ENCODE measurements at places on chromosomes 2 and 18.

DNA sequence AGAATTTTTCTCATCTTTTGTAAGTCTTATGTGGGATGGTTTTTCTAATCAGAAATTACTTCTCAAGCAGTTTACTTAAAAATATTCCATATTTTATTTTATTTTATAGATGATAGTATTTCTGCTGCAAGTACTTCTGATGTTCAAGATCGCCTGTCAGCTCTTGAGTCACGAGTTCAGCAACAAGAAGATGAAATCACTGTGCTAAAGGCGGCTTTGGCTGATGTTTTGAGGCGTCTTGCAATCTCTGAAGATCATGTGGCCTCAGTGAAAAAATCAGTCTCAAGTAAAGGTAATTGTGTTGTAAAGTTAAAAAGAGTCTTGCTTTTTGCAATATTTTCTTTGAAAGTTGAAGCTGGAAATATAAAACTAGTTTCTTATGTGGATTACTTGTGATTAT is 76.2 kb downstream of the EML4 start:
- H3K27ac ChIP-seq = no peak overlapping the region
- H3K4me1 ChIP-seq = peaks cover 44% of the 10 kb centered on the region
- H3K36me3 ChIP-seq = peaks cover 18% of the 10 kb centered on the region
- no peak for DNase-seq
- H3K4me3 ChIP-seq = no peak overlapping the region

- peaks cover 44% of the 10 kb centered on the region for H3K36me3 ChIP-seq
- H3K4me1 ChIP-seq = peaks cover 11% of the 10 kb centered on the region
- no peak overlapping the region for H3K4me3 ChIP-seq
- DNase-seq = no peak
- H3K27ac ChIP-seq = no peak overlapping the region
- H3K27me3 ChIP-seq = no peaks in the 10 kb centered on the region
Observed at GRCh38 chr2:15253835-15254286, 307.3 kb downstream of the NBAS start.

DNA sequence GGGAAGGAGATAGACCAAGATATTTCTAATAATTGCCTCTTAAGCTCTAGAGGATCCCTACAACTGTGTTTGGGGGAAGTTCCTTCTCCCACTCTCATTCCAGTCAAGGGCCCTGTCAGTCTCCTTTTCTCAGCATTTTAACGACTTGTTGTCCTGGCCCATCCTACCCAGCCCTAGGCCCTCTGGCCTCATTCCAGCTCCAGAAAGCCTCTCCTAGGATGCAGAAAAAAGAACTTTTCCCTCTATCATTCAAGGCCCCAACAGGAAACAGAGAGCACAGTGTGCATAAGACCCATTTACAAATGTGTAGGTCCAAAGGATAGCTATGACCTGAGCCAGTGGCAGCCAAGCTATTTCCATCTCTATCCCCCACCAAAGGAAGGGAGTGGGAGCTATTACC is 14.0 kb downstream of the PKDCC start:
- no peaks in the 10 kb centered on the region for H3K4me1 ChIP-seq
- DNase-seq = no peak
- no peak overlapping the region for H3K27ac ChIP-seq
- no peak overlapping the region for H3K4me3 ChIP-seq
- H3K27me3 ChIP-seq = peaks cover 4% of the 10 kb centered on the region

- no peaks in the 10 kb centered on the region for H3K4me1 ChIP-seq
- no peaks in the 10 kb centered on the region for H3K27me3 ChIP-seq
- no peak for DNase-seq
- no peak overlapping the region for H3K4me3 ChIP-seq
- no peaks in the 10 kb centered on the region for H3K36me3 ChIP-seq
- H3K27ac ChIP-seq = no peak overlapping the region
Observed at GRCh38 chr2:128630974-128631697, 312.5 kb upstream of the HS6ST1 start.
